ENCODE measurements at places on chromosomes 4 and X. TPM values are rescaled to one million over a fixed set of nuclear protein-coding genes. Genes with fewer than 3 reads are reported as not detected.

- no peak for DNase-seq
Measured at GRCh38 chr4:158796370-158797140, 27.7 kb downstream of the FNIP2 start.

- DNase-seq = no peak
Measured at GRCh38 chr4:113675731-113676697, 85.5 kb downstream of the CAMK2D start.

DNA sequence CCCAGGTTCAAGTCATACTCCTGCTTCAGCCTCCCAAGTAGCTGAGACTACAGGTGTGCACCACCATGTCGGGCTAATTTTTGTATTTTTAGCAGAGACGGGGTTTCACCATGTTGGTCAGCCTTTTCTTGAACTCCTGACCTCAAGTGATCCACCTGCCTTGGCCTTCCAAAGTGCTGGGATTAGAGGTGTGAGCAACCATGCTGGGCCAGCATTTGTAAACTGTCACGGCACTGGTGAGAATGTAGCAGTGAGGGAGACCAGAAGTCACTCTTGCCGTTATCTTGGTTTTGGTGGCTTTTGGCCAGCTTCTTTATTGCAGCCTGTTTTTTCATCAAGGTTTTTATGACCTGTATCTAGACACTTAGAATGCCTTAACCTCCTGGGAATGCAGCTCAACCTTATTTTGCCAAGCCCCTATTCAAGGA is 22.4 kb downstream of the PCDH18 start:
- DNase-seq = no peak

- no peak for DNase-seq
Measured at GRCh38 chr4:106201373-106201772, 114.6 kb downstream of the TBCK start.

The WWC2 gene
- polyA plus RNA-seq = 72.1 TPM

The FAM184B gene
- 0.53 TPM for polyA plus RNA-seq
